ENCODE measurements at places on chromosomes 6 and 20. TPM values are rescaled to one million over a fixed set of nuclear protein-coding genes. Genes with fewer than 3 reads are reported as not detected.
A peak's percentile ranks its signal among the peaks of the same experiment; 100 is the strongest.

Gene GNAS-AS1
- 1.1 TPM for total RNA-seq

Gene PRND
- total RNA-seq = 0.43 TPM

Gene HLA-DPA1
- total RNA-seq = 491 TPM

Gene RBBP8NL
- 0.64 TPM for total RNA-seq

Gene ADAT2
- total RNA-seq = 7.1 TPM

Gene COL19A1
- not detected for total RNA-seq

Gene SIM1
- total RNA-seq = not detected

Gene B3GAT2
- total RNA-seq = not detected

Gene SLC32A1
- total RNA-seq = not detected

Gene PRR18
- not detected for total RNA-seq

Gene MICB
- 8.2 TPM for total RNA-seq

Gene SYTL3
- 8.7 TPM for total RNA-seq

Gene GTSF1L
- total RNA-seq = not detected

Gene OOEP
- 1.2 TPM for total RNA-seq

Gene MRAP2
- 0.72 TPM for total RNA-seq

GRCh38 chr20:56368351-56369134, 9.8 kb downstream of the FAM210B start:
- no peak for DNase-seq

- no peak for DNase-seq
Observed at GRCh38 chr6:130754786-130755367, 72.3 kb upstream of the SMLR1 start.

DNA sequence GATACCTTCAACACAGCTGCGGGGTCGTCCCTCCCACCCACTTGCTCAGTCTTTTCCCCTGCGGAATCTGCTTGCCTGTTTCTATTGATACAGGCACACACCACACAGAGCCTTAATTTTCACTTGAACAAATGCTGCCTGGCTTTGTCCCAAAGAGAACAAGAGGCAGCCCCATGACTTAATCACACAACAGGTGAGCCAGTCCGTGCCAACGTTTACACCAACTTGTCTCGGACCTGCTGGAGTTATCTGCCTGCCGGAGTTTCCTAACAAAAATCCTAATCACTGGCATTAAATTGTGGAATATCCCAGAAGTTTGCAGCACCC, 186.8 kb upstream of the RREB1 start:
- DNase-seq = no peak

DNA sequence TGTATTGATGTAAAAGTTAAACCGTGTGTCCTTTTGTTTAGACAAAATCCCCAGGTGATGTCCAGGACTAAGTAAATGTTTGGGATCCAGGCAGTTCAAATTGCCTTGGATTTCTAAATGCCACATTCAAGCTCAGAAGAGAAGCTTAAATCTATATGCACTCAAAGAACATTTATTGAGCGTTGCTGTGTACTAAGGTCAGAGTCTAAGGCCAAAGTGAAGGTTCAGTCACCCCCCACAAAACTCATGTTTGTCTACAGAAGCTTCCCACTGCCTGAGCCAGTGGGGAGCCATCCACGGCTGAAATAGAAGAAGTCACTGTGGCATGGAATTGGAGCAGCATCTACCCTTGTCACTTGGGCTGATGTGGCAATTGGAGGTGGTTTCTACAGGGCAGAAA, 70.7 kb upstream of the INSM1 start:
- DNase-seq = no peak

DNA sequence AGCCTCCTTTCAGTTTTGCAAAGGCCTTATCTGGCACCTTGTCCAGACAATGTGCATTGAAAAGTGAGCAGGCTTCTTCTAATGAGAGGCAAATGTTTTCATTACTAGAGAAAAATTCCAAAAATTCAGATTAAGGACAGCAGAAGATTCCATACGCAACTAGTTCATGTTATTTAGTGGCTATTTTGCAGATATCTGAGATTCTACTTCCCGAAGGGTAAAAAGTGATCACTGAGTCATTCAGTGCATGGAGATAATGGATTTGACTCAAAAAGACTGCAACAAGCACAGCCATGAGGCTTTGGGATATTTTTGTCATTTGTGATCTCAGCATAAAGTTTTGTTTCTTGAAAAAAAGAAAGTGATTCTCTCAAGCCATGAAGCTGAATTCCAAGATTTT, 29.9 kb downstream of the METTL24 start:
- DNase-seq = no peak

- DNase-seq = no peak
Observed at GRCh38 chr6:66265737-66266136, 558.7 kb upstream of the EYS start.

DNA sequence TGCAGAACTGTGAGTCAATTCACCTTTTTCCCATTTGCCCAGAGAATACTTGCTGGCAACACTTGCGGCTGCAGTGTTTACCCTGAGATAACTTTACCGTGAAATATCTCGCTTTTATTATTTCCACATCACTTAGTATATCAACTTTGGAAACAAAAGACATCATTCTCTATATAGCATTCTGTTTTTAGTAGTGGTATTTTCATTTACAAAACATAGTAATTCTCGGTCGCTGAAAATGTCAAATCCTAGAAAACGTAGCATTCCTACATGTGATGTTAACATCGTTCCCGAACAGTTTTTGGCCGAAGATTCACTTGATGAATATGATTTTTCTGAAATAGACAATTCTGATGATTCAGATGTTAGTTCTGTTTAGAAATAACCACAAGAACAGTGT, 52.0 kb downstream of the NHLRC1 start:
- no peak for DNase-seq

DNA sequence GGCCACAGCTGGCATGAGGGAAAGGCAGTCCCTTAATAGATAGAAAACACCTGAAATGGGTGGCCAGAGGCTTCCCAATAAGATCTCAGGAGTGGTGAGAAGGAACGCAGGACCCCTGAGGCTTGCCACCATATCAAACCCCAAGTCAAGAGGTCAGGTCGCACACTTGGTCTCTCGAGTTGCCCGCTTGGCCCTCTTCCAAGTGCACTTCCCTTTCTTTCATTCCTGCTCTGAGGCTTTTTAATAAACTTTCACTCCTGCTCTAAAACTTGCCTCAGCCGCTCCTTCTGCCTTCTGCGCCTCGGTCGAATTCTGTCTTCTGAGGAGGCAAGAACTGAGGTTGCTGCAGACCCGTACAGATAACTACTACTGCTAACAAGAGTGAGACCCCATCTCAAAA, 64.2 kb downstream of the SLC2A10 start:
- no peak for DNase-seq

GRCh38 chr6:91575032-91575431, 988.2 kb upstream of the MAP3K7 start:
- DNase-seq = no peak

- DNase-seq = no peak
Observed at GRCh38 chr20:19254956-19255355, 42.5 kb downstream of the SLC24A3 start.

GRCh38 chr20:47334022-47334551, 22.4 kb downstream of the ZMYND8 start:
- peak; percentile 23 for DNase-seq

- no peak for DNase-seq
Observed at GRCh38 chr6:97282238-97282725, 734 bp downstream of the MMS22L start.

DNA sequence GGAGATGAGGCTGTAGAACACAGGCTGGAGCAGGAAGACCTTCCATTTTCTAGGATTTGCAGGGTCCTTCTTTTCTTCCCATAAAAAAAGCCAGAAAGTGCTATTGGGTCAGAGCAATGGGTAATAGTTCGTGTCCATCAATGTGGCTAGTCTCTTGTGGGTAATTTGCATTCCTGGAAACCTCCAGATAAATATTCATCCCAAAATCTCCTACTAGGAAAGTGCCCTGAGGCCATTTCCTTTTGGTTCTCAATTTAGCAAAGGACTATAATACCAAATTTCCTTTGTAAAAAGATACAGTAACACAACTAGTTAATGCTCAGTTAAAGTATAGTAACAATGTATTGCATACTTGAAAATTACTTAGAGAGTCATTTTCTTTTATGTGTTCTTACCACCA, 138.1 kb upstream of the TAB2 start:
- DNase-seq = no peak

DNA sequence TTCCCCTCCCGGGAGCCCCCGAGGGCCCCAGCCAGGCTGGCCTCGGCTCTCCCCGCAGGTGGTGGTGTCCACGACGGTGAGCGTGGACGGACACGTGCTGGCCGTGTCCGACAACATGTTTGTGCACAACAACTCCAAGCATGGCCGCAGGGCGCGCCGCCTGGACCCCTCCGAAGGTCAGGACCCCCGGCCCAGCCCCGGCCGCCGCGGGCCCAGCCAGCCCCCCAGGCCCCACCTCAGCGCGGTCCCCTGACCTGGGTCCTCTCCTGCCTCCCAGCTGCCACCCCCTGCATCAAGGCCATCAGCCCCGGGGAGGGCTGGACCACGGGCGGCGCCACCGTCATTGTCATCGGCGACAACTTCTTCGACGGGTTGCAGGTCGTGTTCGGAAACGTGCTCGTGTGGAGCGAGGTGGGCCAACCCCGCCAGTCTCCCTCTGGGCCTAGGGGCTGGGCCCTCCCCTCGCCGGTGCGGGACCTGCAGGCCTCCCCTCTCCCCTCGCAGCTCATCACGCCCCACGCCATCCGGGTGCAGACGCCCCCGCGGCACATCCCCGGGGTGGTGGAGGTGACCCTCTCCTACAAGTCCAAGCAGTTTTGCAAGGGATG, 51.0 kb downstream of the CPXM1 start:
- no peak for DNase-seq

- peak; percentile 91 for DNase-seq
Observed at GRCh38 chr20:4041748-4042411, 26.5 kb upstream of the RNF24 start.

DNA sequence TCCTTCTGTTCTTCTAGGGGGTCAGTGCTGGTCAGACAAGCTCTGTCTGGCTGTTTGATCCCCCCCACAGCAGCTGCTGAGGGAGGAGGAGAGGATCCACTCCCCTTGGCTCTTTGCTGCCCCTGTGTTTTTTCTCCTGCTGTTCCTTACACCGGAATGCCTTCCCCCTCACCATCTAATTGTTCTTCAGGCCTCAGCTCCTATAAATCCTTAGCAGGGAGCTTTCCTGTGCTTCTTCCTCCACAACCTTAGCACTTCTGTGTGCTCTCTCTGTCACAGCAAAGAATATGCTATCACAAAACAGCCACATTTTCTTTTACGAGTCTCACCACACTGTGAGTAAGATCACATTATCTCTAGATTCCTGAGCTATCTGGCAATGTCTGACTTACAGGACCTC, 196.6 kb downstream of the OTOR start:
- DNase-seq = no peak

- no peak for DNase-seq
Observed at GRCh38 chr6:32932132-32932868, 8.5 kb downstream of the HLA-DMB start.

GRCh38 chr6:38676974-38677544, 25.9 kb downstream of the GLO1 start:
- no peak for DNase-seq

GRCh38 chr6:1704711-1705110, 95.0 kb downstream of the FOXC1 start:
- no peak for DNase-seq

GRCh38 chr20:51128198-51128597, 105.3 kb upstream of the KCNG1 start:
- no peak for DNase-seq

DNA sequence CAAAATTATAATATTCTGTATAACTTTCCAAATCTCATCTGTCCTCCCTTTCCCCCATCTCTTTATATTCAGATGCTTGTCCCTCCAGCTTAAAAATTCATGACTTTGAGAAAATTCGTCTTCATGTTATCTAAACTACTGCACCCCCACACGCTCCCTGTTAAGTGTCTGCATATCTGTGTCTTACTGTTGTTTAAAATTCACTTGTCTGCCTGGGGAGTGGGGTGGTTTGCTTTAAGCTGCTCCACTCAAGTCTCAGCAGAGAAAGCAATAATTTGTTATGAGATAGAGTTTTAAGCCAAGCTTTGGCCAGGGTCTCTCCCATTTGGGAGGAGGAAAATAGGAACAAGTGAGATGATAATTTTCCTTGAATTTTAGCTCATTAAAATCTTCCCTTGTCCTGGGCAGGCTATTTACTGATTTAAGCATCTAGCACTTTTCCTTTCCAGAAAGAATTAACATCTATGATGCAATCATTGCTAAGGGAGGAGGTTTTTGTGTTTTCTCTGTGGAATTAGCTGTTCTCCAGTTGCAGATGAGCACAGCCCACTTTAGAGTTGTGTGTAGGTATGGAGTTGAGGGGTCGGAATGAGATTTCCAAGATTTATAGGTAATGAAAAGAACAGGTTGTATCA, 36.8 kb downstream of the MTHFD1L start:
- no peak for DNase-seq

GRCh38 chr6:155493694-155494143, 38.1 kb upstream of the NOX3 start:
- no peak for DNase-seq

- no peak for DNase-seq
Observed at GRCh38 chr20:4961746-4962145, 39.6 kb downstream of the SLC23A2 start.

DNA sequence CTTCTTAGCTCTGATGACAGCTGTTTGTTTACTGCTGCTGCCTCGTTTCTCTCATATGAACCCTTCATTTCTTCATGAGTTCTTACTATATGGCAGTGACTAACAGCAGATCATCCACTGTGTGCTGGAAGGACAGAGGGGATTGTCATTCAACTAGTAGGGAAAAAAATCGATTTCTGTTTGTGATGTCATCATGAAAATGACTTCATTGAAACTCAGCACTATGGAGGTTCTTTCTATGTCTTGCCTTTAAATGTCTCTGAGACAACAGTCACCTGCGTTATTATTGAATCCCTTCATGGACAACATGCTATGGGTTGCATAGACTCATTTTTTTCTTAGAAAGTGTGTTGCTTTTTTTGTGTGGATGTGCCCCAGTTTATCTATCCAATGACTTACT, 394.4 kb downstream of the DOK5 start:
- no peak for DNase-seq

DNA sequence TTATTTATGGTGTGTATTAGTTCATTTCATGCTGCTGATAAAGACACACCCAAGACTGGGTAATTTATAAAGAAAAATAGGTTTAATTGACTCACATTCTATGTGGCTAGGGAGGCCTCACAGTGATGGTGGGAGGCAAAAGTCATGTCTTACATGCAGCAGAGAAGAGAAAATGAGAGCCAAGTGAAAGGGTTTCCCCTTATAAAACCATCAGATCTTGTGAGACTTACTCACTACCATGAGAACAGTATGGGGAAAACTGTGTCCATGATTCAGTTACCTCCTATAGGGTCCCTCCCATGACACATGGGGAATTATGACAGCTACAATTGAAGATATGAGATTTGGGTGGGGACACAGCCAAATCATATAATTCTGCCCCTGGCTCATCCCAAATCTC, 150.0 kb upstream of the AHI1 start:
- no peak for DNase-seq

- DNase-seq = no peak
Observed at GRCh38 chr6:42659806-42660205, 62.6 kb downstream of the PRPH2 start.
